Iris pigment epithelial cell (primary cell): ENCODE measurements at places on chromosomes 2 and 18.

DNA sequence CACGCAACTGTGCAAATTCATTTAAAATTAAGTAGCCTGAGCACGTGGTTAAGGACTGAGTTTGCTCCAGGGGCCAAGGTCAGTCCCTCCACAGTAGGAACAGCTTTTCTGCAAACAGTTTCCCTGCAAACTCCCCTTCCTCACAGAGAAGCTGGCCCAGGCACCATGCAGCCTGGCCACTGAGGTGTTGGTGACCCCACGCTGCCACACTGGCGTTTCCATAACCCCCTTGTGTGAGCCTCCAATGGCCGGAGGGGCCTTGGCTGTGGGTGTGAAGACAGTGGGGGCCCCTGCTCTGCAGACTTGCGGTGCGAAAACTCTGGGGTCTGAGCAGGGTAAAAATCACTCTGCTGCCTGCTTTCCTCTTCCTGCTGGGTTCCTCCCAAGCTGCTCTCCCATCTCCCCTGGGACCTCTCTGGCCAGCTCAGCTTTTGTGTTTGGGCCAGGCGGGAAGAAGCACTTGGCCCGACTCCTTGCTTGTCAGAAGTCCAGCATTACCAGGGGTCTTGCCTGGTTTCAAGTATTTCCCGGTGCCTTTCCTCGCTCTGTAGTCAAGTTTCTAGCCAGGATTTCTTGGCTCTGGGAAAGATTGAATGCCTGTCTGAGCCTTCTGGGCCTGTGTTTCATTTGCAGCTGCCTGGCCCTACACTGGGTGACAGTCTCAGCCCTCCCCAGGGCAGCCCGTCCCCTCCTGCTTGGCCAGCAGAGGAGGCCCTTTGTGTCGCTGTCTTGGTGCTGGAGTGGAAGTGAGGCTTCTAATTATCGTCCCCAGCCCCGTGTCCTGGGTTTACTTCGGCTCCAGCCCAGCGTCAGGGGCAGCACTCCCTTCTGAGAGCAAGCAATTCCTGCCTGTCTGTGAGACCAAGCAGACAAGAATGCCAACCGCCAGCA is 131.4 kb upstream of the SLC1A4 start:
- no peak for DNase-seq

GRCh38 chr2:53033411-53033810 is 734.2 kb upstream of the CHAC2 start:
- peak; percentile 44 for DNase-seq

GRCh38 chr2:155157065-155157464 is 458.6 kb downstream of the KCNJ3 start:
- DNase-seq: peak; percentile 5

DNA sequence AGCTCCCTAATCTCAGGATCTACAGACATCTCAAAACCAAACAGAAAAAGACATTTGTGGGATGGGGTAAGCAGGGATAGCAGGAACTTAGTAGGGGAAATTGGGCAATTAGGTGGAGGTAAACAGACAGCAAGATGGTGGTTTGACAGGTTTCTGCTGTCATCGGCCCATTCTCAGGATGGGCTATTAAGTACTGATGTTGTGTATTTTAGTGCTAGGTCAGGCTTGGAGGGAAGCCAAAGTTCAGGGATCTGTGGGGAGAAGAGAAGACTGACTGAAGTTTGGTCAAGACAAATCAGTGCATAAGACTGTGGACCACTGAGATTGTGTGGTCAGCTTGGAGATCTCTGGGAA is 96.8 kb upstream of the THUMPD2 start:
- DNase-seq: no peak

DNA sequence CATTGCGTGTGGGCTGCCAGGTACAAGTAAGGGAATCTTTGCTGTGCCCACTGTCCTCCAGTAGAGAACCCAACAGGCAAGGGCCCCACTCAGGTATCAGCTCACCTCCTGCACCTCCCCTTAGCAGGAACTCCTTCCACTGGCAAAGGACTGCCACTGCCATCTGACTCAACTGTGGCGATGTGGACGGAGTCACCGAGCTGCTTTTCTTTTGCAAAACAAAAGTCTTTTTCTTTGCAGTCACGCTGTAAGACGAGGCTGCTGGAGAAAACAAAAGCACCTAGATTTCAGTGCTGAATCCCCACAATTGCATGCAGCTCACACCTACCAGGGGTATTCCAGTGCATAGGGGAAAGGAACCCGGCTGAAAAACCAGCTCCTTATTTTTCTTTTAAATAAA is 7.9 kb downstream of the MTERF4 start:
- no peak for DNase-seq

- DNase-seq: no peak
Observed at GRCh38 chr2:27714851-27715291, 51.2 kb downstream of the SLC4A1AP start.

DNA sequence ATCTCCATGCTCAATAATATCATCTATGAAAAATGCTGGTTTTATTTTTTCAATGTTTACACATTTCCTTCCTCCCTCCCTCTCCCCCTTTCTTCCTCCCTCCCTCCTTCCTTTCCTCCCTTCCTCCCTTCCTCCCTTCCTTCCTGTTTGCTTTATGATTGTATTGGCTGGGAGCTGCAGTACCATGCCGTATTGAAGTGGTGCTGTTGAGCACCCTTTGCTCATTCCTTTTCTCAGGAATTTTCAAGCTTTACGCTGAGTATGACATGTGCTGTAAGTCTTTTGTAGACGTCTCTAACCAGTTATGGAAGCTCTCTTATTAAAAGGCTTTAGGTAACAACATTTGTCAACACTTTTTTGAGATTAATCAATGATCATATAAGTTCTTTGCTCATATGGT is 100.4 kb downstream of the SNTG2 start:
- peak; percentile 5 for DNase-seq
